ENCODE measurements at places on chromosomes 1 and 21.
A peak's percentile ranks its signal among the peaks of the same experiment; 100 is the strongest.

DNA sequence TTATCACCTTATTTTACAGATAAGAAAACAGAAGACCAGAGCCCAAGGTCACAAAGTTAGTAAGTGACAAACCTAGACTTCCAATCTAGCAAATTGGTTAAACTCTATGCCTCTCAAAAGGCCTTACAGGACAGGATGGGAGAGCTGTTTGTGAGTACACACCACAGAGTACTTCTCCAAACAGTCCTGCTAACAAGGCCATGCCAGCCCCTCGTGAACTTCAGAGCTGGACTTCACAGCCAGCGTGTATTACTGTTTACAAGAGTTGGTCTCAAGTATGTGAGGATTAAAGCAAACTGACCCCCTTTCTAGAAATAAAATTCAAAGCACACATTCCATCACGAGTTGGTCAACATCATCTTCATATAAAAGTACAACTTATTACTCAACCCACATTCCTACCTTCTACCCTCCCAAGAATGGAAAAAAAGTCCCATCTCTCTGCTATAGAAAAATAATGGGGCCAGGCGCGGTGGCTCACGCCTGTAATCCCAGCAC lies 19.8 kb upstream of the UBR4 start:
- DNase-seq = no peak

GRCh38 chr1:202871367-202871766 lies 17.6 kb downstream of the RABIF start:
- DNase-seq = no peak

- no peak for DNase-seq
Observed at GRCh38 chr1:71224741-71225377, 144.0 kb upstream of the ZRANB2 start.

- DNase-seq = no peak
Observed at GRCh38 chr21:28261298-28261697, 731.4 kb downstream of the LTN1 start.

DNA sequence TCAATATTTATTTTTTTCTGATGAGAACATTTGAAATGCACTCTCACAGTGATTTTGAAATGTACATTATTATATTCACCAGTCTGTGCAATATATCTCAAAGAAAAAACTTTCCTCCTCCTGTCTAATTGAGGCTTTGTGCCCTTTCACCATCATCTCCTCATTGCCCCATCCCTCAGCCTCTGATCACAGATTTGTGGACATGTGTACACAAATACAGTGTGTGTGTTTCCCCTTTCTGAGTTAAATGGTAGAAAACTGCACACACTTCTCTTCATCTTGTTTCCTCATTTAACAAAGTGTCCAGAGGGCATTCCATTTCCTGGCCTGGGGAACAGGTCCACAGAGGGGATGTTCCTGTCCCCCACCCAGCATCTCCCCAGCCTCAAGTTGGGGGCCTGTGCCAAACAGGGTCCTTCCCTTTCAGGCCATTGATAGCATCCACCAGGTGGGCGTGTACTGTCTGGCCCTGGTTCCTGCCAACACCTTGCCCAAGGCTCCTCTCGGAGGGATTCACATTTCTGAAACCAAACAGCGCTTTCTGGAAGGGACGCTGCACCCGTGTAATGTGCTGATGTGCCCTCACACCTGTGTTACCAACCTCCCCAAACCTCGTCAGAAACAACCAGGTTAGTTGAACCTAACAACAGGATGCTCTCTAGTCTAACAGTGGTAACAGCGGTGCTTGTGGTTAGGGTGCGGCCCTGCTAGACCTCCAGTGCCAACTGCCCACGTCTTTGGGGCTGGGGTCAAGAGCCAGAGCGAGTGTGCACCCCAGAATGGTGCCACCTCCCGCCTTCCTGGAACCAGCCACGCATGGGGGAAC lies 54.6 kb downstream of the S100B start:
- peak; percentile 42 for DNase-seq

DNA sequence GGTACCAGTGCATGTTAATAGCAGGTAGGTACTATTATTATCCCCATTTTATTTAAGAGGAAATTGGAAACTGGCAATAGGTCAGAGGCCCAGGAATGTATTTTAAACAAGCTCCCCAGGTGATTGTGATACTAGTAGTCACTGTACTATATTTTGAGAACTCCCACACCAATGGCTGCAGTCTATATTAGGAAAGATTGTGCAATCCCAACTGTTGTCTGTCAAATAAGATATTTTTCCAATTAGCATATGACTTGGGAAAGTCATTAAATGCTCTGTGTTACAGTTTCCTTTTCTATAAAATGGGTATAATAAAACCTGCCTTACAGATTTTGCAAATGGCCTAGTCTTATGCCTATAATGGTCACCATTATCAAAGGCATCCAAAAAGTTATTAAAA lies 94.2 kb upstream of the DMRTA2 start:
- no peak for DNase-seq

GRCh38 chr1:59561796-59562195 lies 253.0 kb upstream of the HOOK1 start:
- no peak for DNase-seq

- no peak for DNase-seq
Observed at GRCh38 chr1:59994302-59995198, 68.0 kb upstream of the CYP2J2 start.

GRCh38 chr21:39713905-39714304 lies 31.1 kb upstream of the IGSF5 start:
- DNase-seq = no peak

DNA sequence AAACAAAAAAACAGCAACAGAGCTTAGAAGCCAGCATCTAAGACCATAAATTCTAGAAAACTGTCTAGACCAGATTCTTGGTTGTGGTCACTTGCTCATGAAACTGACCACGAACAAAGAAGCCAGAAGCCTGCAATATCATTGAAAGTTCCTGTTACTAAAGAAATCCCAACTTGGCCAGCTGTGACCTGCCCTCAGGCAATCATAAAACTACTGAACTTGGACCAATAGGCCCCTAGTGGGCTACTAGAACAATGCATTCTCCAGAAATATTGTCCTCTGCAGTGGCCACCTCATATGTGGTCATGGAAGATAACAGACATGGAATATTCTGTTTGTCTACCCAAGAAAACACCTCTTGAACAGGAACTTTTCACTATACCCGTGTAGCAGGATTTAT lies 87.7 kb downstream of the SPATA17 start:
- no peak for DNase-seq

DNA sequence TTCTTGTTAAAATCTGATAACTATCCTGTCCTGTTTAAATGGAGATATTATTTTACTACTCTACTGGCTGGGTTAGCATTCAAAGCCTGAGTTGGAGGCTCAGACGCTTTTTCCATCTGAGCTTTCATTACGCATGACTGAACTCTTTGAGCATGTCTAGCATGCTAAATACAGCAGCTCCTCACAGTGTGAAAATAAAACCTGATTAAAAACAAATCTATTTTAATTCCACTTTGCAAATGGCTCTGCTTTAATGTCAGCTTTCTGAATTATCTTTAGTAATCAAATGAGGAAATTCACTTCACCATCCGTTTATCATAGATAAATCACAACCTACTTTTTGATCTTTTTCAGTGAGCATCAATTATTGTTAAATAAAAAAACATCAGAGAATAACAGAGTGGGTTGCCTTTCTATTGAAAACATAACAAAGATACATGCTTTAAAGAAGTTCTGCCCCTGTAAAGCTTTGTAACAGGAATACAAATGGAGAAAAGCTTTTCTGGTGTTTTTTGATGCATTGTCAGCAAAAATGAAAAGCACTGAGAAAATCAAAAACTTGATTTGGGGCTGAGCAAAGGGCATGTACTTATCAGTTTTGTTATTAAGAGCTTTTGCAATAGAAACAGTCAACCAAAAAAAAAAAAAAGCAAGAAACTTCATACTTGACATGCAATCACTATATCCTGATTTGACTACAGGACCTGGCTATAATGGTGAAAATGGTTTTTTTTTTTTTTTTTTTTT lies 3.5 kb upstream of the SPEN start:
- DNase-seq = no peak

- no peak for DNase-seq
Observed at GRCh38 chr1:182702826-182703524, 18.6 kb upstream of the RGS8 start.

DNA sequence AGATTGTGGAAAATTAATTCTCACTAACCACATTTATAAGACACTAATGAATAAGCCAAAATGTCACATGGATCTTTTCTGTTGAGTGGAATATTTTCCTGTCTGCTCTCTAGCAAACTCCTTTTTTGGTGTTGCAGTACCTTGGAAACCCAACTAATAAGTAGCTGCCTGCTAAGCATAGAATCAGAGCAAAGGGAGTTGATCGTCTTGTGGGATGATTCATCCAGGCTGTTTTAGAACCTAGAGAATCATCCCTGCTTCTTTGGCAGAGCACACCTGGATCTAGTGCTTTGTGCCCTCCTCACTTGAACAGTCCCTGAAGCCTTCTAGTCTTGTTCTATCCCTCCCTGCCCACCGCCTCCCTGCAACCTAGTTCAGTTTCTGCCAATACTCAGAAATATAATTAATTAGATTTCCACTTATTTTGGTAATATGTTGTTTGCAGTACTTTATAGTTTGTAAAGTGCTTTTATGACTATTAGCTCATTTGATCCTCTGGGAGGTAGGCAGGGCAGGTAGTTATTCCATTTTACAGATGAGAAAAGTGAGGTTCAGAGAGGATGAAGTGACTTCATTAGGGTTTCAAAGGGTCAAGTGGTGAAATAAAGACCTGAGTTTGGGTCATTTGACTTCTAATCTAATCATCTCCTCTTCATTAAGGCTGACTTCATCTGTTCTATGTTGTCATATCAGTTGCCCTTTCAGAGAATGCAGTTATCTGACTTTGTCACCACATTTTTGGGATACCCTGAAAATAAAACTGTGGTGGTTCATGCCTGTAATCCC lies 2.5 kb downstream of the AGO4 start:
- DNase-seq = no peak

GRCh38 chr21:28458446-28458845 lies 534.2 kb downstream of the LTN1 start:
- no peak for DNase-seq

DNA sequence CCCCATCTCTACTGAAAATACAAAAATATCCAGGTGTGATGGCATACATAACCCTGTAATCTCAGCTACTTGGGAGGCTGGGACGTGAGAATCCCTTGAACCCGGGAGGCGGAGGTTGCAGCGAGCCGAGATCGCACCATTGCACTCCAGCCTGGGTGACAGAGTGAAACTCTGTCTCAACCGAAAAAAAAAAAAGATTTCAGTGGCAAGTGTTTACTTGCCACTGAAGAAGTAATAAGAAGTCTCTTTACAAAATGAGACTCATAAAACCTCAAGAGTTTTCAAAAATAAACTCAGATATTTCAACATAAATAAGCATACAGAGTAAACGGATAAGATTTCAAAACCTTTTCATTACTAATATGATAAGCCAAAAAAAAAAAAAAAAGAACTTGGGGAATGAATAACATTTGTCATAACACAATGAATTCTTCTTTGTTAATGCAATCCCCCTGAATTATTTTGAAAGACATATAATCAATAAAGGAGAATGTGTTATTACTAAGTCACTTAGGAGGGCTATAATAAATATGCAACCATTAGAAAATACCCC lies 34.2 kb upstream of the EXO1 start:
- no peak for DNase-seq

DNA sequence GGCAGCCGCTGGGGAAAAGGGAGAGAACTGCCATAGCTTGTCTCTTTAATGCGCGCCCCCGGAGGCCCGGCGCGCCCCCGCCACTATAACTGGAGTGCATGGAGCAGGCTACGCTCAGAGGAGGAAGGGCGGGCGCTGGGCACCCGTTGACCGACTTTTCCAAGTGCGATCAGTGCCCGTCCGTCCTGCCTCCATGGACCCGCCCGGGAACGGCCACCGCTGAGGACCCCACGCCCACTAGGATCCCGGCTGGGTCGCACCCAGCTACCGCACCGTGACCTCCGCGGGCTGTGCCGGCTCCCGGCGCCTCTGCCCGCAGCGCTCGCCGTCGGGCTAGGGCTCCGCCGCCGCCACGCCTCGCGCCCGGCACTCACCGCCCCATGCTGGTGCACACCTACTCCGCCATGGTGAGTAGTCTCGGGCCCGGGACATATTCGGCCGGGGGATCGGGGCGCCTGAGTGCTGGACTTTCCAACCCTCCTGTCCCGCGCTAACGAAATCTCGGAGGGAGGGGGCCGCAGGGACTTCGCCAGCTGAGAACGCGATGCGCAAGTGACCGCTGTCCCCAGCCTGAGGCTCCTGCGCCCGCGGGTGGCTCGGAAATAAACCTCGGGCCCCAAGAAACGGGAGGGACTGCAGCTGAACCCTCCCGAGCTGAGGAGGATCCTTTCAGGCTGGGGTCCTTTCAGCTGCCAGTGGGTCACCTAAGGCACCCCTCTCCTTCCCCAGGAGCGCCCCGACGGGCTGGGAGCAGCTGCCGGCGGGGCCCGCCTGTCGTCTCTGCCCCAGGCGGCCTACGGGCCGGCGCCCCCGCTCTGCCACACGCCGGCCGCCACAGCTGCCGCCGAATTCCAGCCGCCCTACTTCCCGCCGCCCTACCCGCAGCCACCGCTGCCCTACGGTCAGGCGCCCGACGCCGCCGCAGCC lies at the start of gene TFAP2E:
Gene TFAP2E (plus strand): TSS at position 117 of the 927 bp plus-strand sequence. CDS start 264 bp downstream, at position 381.
- DNase-seq = no peak

GRCh38 chr1:113660088-113660487 lies 99.2 kb downstream of the PHTF1 start:
- DNase-seq = no peak

DNA sequence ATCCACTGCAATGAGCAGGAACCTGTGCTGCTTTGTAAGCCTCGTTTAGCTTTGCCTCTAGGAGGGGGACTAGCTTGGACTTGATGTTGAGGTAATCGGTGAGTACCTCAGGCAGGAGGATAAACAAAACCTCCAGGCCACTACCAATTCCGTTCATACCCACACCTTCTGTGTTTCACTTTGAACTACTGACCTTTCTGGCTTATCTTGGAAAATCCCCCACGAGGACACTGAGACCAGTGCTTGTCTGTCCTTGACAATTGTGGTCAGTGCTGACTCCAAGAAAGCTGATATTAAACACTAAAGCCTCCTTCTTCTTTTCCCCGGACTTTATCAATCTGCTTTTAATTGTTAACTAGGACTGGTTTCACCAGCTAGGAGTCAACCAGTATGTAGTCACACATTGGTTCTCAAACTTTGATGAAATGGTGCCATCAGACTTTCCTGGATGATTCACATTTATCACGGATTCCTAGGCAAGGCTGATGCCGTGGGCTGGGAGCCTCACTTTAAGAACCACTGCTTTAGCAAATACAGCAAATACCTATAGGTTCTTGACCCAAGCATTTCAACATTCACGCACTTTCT lies 52.7 kb downstream of the TGFB2 start:
- DNase-seq = no peak

DNA sequence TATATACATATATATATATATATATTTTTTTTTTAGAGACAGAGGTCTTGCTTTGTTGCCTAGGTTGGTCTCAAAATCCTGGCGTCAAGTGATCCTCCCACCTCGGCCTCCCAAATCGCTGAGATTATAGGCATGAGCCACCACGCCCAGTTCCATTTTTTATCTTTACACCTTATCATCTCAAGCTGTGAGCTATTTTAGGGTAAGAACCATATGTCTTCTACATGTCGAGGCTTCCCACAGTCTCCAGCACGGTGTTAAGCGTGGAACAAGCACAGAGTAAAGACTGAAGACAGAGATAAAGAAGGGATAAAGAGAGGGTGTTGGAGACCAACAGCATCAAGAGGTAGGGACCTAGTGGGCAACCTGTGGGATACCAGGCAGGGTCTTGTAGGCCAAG lies 14.2 kb downstream of the ARHGEF2 start:
- DNase-seq = no peak
